Fibroblast of skin of right quadriceps (primary cell): ENCODE measurements at places on chromosomes 13 and 19.

- peak; percentile 94 for DNase-seq
Measured at GRCh38 chr19:2469102-2469914, 6.6 kb upstream of the GADD45B start.

GRCh38 chr19:50492303-50493052 is 15.8 kb upstream of the GARIN5A start:
- DNase-seq = peak; percentile 8

DNA sequence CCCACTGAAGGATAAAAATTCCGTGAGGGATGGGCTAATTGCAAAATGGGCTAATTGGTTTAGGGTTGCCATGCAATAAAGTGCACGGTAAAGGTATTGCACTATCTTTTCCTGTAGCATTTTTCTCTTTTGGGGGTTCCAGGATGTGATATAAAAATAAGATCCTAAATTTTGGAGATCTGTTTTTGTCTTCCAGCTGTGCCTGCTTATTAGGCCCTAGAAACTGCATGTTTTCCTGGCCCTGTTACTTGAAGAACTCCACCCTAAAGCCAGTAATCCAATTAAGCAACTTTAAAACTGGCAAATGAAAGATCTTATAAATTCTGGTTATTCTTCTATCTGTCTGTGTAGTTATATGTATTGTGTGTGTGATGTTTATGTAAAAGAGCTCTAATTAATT is 2489.6 kb downstream of the PCDH9 start:
- no peak for DNase-seq

DNA sequence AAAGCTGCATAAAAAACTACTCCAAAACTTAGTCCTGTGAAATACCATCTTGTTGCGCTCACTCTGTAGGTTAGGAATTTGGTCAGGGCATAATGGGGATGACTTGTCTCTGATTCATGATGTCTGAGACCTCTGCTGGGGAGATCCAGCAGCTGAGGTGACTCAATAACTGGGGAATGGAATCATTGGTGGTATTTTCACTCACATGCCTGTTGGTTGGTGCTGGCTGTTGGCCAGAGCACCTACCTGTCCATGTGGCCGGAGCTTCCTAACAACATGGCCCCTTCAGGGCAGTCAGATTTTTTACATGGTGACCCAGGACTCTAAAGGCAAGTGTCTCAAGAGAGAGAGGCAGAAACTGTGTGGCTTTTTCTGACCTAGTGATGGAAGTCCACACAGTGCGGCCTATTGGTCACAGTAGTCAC is 7.4 kb upstream of the ESD start:
- peak; percentile 97 for DNase-seq

- peak; percentile 60 for DNase-seq
Measured at GRCh38 chr19:12733369-12734214, 892 bp downstream of the TRIR start.

DNA sequence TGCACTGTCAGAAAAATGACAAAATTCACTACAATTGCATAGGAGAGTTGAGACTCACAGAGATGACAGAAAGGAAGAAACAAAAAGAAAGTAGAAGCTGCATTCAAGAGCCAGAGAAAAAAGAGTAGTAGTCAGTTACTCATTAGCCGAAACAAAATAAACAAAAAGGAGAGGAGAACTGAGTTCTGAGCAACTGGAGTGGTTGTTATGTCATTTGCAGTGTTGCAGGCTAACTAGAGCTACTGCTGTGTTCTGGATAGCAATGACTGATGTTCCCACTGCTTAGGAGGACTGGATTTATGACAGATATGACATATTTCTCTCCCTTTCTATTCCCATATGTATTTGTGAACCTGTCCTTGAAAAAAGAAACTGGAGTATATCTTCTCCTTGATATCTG is 482.6 kb downstream of the RFC3 start:
- DNase-seq = no peak

GRCh38 chr13:50357136-50357535 is 341.9 kb downstream of the KCNRG start:
- no peak for DNase-seq

GRCh38 chr13:95552208-95552538 is 347 bp upstream of the CLDN10 start:
- no peak for DNase-seq

DNA sequence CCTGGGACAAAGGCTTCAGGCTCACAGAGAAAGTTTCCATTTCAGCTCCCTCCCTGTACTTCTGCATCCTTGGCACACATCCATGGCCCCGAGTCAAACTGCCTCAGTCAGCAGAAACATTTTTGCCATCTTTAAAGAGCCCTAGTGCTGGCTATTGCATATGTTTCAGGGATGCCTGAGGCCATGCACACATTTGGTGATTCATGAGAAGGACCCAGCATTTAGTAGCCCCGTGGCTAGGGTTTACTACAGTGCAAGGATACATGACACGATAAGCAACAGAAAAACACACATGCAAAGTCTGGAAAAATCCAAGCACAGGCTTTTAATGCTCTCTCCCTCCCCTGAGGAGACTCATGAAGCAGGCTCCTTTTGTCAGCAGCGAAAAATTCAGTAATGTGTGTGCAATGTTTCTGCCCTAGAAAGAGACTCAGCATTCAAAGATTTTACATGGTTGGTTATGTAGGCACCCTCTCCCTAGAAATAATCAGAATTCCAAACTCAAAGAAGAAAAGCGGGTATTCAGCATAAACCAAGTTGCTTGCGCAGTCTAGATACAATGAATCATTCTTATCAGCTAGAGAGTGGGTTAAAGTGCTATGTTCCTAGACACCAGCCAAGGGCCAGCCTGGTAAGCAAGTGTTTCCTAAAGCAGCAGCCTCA is 17.6 kb downstream of the ACOD1 start:
- peak; percentile 78 for DNase-seq

- no peak for DNase-seq
Measured at GRCh38 chr19:19637523-19638251, 5.8 kb downstream of the GMIP start.

DNA sequence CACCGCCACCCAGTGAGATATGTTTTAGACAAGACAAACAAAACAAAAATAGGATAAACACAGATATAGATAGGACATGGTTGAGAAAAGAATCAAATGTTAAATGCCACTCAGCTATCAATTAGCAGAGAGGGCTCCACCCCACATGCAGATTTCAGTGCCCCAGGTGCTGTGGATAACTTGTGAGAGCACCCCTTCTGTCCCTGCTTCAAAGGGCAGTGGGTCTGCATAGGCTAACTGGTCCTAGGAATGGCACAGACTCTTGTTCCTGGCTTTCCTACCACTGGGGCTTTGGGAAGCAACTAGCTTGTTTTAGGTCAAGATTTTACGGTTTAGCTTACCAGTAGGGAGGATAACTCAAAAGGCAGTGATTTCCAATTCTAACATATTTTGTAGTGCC is 460.3 kb downstream of the TSHZ3 start:
- DNase-seq = no peak

- DNase-seq = no peak
Measured at GRCh38 chr19:50831026-50831396, 2.4 kb downstream of the KLK15 start.

GRCh38 chr13:112905619-112905989 is 63.4 kb upstream of the MCF2L start:
- DNase-seq = no peak

DNA sequence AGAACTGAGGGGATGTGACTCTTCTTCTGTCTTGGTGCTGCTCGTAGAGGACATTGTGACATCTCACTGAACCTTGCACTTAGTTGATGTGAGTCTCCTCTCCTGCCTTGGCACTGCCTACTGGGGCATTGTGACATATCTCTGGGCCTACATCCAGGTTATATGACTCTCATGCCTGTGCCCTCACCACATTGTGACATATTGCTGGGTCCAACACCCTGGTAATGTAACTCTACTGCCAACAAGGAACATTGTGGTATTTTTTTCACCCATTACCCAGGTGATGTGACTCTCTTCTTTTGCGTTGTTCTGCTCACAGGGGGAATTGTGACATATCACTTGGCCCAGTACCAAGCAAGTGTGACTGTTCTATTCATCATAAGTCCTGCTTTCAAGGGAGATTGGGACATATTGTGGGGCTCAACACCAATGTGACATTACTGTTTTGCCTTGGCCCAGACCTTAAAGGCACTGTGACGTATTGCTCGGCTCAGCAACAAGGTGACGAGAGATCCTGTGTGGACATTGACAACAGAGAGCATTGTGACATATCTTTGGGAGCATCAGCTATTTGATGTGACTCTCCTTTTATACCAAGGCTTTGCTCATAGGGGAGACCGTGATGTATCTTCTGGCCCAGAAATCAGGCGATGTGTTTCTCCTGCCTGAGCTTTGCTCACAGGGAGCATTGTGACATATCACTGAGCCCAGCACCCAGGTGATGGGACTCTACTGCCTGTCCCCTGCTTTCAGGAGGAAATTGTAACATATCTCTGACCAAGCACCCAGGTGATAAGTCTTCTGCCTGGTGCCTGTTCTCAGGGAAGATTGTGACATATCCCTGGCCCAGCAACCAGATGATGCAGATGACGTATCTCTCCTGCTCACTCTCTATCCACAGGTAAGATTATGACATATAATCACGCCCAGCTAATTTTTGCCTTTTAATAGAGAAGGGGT is 12.2 kb upstream of the ZNF429 start:
- DNase-seq = no peak

DNA sequence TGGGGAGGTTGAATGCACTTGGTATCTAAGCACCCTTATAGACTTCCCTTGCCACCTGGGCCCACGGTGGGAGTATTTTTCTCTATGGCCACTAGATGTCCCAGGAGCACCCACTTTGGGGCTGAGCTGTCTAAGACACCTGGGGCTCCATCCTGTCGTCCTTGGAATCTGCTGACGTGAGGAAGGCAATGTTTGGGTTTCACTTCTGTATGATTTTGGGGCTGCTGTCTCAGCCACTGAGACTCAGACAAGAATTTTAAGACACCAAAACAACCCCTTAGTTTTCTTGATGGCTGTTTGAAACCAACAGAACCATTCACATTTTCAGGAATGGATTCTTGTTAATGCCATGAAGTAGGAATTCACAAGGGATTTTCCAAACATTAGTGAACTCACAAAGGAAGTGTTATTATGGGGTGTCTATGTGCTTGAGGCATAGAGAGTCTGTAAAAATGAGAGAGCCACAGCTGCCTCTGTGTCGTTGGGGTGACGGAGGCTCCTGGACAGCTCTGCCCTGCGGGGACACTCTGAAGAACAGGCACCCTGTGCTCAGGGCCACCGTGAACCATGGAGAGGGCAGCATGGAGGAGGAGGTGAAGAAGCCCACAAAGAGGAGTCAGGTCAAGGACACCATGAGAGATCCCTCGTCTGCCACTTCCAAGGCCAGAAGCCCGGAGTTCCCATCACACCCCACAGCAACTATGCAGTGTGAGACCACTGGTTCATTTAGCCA is 106.8 kb upstream of the SPATA13 start:
- DNase-seq = peak; percentile 58

DNA sequence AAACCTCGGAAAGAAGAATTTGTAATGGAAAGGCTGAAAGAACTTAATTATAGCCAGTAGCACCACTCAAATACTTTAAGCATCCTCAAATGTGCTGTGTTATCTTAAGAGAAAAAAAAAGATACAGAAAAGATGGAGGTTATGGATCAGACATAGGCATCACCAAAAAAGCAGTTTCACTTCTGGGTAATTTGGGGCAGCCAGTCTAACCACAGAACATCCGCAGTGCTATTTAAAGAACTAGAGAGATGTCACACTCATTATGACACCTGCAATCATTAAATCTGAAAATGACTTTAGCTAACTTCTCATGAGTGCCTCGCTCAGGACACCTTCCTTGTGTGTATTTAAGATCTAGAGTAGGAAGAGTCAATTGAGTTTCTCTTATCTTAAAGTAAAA is 211.8 kb downstream of the RBM26 start:
- DNase-seq = no peak

- no peak for DNase-seq
Measured at GRCh38 chr13:59488436-59488835, 675.3 kb downstream of the DIAPH3 start.

GRCh38 chr13:80131204-80131603 is 209.7 kb downstream of the SPRY2 start:
- peak; percentile 12 for DNase-seq

DNA sequence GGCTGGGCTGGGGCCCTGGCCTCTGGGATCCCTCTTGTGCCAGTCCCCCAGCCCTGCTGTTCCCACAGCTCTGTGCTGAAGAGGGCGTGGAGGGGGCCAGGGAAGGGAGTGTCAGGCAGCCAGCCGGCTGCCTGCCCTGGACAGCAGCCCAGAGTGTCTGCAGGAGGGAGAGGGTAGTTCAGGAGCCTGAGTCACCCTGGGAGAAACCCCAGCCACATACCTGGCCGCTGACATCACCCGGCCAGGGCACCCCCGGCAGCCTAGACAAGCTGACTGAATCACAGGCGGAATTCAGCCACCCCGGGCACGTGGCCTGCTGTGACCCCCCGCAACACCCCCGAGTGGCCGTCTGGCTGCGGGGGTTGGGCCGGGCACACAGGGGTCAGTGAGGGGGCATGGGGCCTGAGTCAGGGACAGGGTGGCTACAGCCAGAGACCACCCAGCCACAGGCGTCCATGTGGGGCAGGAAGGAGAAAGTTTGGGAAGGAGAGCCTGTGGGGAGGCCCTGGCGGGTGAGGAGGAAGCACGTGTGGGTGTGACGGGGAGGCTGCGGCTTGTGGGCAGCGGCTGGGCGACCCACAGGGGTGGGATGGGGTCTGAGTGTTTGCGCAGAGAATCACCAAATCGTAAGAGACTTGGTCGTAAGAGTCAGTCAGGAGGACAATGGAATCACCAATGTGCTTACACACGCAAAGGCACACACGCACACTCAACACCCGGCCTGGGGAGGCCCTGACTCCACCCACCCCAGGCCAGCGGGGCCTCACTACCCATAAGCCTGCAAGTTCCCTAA is 11.9 kb upstream of the FOSB start:
- peak; percentile 99 for DNase-seq

DNA sequence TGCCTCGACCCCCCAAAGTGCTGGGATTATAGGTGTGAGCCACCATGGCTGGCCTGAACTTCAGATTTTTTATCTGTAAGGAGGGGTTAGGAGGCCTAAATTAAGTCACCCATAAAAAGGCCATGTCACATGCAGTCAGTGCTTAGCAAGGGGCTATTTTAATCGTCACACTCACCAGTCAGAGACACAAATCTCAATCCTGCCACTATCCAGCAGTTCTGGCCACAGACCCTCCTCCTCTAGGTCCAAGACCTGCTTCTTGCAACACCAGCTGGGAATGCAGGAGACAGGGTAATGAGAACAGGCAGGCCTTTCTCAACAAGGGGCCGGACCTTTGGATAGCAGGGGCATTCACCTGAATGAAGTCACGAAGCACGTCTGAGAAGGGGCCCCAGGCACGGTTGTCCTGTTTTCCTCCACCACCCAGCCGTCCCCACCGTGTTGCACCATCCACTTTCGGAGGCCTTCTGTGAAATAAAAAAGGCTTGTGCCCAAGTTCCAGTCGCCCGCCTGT is 1.4 kb downstream of the FBXO27 start:
- DNase-seq = no peak

- DNase-seq = no peak
Measured at GRCh38 chr13:113345486-113345885, 18.4 kb downstream of the GRTP1 start.

GRCh38 chr13:70644052-70644451 is 535.8 kb upstream of the KLHL1 start:
- DNase-seq = no peak
